ENCODE measurements at places on chromosomes 4 and X.

DNA sequence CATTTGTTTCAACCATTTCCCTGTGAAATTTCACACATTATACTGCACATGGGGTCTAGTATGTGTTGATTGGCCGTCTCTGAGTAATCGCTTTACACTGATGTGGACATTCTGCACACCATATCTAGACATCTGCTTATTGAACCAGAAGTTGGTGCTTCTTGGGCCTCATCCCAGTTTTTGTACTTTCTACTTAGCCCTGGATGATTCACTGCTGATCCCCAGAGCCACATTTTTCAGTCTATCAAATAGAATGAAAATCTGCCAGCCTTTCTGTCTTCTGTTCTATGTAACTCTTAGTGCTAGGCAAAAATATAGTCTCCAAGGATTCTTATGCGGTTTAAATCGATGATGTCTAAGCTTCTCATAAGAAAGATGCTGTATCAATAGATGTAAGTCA, 40.5 kb upstream of the RELL1 start:
- no peaks in the 10 kb centered on the region for H3K36me3 ChIP-seq
- DNase-seq = no peak
- no peak overlapping the region for H3K4me3 ChIP-seq
- H3K4me1 ChIP-seq = no peaks in the 10 kb centered on the region
- no peaks in the 10 kb centered on the region for H3K27me3 ChIP-seq

- no peaks in the 10 kb centered on the region for H3K36me3 ChIP-seq
- H3K27ac ChIP-seq = no peak overlapping the region
- H3K4me3 ChIP-seq = no peak overlapping the region
- H3K27me3 ChIP-seq = no peaks in the 10 kb centered on the region
Observed at GRCh38 chrX:17697191-17697590, 40.1 kb upstream of the SCML1 start.

DNA sequence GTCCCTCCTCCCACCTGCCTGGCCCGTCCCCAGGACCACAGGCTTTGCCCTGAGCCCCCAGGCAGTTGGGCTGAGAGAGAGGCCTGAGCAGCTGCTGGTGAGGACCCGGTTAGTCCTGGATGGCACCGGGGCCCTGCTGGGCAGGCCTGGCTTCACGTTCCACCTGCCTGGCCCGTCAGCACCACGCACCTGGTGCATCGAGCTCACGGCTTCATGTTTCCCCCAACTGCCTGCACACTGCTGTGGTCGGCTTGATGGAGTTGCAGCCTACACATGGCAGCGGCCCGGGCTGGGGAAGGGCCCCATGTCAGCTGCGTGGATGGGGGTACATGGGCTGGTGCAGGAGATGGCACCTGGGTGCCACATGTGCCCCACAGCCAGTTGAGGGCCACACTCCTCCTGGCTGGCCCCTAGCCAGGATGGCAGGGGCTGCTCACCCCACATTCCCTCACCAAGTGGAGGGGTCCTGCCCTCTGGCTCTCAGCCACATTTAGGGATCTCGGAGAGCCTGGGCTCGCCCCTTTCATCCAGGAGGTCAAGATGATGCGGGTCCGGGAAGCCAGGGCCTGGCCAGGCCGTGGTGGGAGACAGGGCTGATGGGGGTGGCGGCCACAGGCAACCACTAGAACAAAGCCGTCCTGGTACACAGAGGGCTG, 28.5 kb downstream of the NKX1-1 start:
- H3K27me3 ChIP-seq = no peaks in the 10 kb centered on the region
- no peak for DNase-seq
- no peak overlapping the region for H3K4me3 ChIP-seq
- no peaks in the 10 kb centered on the region for H3K36me3 ChIP-seq
- H3K27ac ChIP-seq = no peak overlapping the region
- H3K4me1 ChIP-seq = no peaks in the 10 kb centered on the region

DNA sequence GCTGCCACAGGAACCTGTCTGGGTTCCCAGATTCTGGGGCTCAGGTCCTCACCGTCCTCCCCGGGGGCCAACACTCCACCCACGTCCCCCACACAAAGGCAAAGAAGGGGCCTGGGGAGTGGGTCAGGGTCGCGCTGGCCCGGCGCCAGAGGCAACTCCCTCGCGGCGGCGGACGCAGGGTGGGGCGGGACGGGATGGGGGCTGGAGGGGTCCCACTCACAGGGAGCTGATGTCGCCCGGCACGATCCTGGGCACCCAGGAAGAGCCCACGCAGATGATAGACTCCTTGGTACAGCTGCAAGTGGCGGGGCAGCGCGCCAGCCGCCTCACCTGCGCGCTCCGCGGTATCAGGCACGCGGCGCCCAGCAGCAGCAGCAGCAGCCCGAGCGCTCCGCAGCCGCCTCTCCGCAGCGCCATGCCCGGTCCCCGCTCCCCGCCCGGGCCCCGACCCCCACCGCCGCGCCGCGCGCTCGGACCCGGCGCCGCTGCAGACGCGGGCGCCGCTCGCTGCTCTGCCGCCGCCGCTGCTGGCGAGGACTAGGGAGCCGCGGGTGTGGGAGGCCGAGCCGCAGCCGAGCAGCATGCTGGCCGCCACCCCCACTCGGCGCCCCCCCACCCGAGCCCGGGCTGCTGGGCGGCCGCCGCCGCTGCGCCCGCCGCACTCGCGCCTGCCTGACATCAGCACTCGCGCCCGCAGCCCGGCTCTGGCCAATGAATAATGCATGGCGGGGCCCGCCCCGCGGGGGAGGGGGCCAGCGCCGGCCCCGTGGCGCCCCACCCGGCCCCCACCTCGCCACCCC, at the start of gene LGI2:
TSS of gene LGI2 (minus strand) at position 670 of the 800 bp plus-strand sequence. CDS start at position 417, 253 bp downstream.
- H3K27me3 ChIP-seq = no peaks in the 10 kb centered on the region
- peak; percentile 60 for DNase-seq
- H3K4me3 ChIP-seq = peak within 1 kb of the TSS; percentile 36
- no peaks in the 10 kb centered on the region for H3K4me1 ChIP-seq
- H3K27ac ChIP-seq = peak within 1 kb of the TSS; percentile 83
- H3K36me3 ChIP-seq = no peaks in the 10 kb centered on the region

DNA sequence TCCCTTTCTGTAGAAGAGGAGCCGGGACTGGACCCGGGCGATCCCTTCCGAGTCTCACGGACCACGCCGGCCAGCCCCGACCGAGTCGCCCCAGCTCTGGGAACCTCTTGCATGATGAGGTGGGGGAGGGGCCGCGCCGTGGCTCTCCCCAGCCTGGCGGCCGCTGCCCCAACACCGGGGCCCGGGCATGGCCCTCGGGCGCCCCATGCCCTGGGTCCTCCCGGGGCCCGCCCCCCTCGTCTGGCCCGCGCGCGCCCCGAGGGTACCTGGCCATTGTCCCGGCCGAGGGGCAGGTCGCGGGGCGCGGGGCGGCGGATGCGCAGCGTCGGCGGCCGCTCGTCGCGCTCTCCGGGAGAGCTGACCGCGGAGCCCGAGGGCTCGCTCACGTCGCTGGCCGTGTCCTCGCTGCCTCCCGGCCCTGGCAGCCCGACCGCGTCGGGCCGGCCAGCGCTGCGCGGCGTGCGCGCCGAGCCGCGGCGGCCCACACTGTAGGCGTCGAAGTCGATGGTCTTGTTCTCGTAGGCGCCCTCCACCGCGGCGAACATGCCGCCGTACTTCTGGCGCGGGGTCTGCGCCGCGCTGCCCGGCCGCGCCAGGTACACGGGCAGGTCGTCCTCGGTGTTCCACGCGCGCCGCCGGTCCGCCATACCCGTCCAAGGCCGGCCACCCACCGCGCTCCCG, 423 bp downstream of the CRMP1 start:
- DNase-seq = no peak
- no peaks in the 10 kb centered on the region for H3K4me1 ChIP-seq
- H3K27me3 ChIP-seq = peaks cover 29% of the 10 kb centered on the region
- no peak overlapping the region for H3K27ac ChIP-seq
- H3K36me3 ChIP-seq = no peaks in the 10 kb centered on the region

All from uterus (tissue), 4 donors.